ENCODE measurements at places on chromosomes 1 and 21.

DNA sequence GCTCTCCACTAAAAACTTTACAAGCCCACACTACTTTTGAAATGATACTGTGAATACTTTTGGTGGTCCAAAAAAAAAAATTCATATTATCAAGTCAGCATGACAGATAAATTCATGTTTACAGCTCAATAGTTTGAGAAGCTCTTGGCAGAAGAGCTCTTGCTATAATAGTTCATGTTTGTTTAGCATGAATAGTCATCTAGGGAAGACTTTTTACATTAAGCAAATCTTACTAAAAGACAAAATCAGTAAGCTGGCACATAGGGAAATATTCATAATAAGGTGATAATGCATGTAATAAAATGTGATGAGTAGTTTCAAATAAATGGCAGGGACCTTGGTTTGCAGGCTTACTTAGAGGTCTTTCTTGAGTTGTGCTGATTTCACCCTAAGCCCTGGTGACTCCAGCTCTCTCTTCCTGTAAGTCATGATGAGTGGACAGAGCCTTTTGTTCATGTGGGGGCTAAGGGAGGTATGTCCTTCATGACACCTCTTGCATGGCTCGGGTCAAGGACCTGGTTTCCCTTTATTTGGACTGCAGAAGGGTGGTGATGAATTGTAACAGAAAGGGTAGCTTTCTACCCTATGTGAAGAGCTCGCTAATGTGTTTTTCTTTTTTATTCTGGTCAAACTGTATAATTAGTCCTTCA lies 166.7 kb downstream of the GABPA start:
- no peak for DNase-seq

DNA sequence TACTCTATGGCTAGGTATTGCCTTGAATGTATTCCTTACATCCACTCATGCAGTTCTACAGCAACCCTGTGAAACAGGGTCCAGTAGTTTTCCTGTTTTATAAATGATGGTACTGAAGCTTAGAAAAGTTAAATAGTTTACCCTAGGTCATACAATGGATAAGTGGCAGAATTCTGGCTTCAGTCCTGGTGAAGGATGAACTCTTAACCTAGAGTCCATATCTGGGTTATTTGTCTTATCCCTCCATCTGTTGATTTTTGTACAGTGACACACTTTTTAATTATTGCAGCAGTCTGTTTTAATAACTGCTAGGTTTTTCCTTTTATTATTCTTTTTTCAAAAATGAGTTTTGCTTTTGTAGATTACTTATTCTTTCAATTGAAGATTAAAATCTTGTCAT lies 263.9 kb downstream of the DNM3 start:
- no peak for DNase-seq

GRCh38 chr1:206890125-206891060 lies 6.8 kb upstream of the IL24 start:
- DNase-seq = no peak

DNA sequence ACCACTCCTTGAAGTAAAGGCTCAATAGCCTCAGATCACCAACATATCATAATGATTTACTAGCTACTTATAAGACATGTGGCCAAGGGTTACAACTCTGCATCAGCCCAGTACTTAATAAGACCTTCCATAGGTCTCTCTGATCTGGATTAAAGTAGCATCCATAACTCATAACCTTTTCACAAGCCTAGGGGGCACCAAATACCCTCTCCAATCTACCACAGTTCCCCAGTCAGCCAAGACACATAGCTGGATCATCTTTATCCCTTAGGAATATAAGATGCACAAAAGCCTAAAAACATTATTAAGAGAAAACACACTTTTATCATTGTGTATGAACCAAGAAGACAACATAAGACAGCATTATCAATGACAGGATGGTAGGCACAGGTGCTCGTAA lies 22.1 kb downstream of the SSX2IP start:
- no peak for DNase-seq

- DNase-seq = no peak
These were observed 2.7 kb upstream of the STX12 start for GRCh38 chr1:27770293-27770830.

- no peak for DNase-seq
These were observed 31.5 kb upstream of the VASH2 start for GRCh38 chr1:212918824-212919223.

DNA sequence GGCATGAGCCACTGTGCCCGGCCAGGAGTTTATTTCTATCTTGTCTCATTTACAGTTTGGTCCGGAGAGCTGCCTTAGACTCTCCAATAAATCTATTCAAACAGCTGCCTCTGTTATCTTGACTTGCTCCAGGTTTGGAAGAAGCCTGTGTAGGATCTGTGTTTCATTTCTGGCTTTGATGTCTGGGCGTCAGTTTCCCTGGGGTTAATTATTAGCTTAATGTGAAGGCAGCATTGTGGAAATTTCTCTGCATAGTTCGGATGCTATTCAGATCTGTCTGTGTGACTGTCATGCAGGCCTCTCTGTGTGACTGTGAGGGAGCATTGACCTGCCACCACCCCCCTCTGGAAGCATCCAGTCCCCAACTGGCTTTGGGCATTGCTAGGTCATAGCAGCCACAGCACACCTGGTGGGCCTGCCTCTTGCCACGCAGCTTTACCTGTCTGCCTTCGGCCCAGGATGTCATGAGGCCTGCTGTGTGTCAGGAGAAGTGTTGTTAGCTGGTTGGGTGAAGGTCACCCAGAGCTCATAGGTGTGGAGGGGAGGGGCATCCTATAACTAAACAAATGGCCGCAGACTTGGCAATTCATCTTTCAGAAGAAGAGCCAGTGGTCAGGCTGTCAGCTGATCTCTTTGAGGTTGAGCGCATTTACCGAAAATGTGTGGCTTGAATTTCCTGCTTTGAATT lies 9.8 kb downstream of the IFNGR2 start:
- no peak for DNase-seq

- DNase-seq = no peak
These were observed 44.5 kb upstream of the DISP3 start for GRCh38 chr1:11434501-11434900.

GRCh38 chr21:34065027-34065426 lies 8.4 kb upstream of the MRPS6 start:
- no peak for DNase-seq

DNA sequence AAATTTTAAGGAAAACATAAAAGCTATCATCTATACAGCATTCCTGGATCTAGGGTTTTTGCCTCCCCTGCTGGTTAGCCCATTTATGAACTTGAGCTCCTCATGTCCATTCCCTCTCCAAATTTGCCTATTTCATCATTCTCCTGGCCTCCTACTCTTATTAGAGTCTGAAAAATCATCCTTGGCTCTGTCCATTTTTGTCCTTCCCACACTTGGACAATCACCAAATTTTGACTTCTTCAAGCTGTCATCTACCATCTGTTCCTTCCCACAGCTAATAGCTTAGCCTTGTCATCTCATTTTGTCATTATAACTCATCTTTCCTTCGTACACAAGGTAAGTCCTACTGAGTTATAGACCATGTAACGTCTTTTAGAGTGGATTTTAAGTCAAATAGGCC lies 2.2 kb upstream of the HENMT1 start:
- DNase-seq = no peak

GRCh38 chr21:28325618-28326017 lies 667.1 kb downstream of the LTN1 start:
- no peak for DNase-seq

GRCh38 chr1:94535879-94536278 lies 5.7 kb downstream of the F3 start:
- no peak for DNase-seq

Measured in activated T-helper 9 cell treated with anti-CD3 and anti-CD28 coated beads, Interleukin-2, amount 50 U/mL, for 16 hours (primary cell).